Ovary (tissue), 10 donors: ENCODE measurements at places on chromosomes 7 and 10. TPM values are rescaled to one million over a fixed set of nuclear protein-coding genes. Genes with fewer than 3 reads are reported as not detected.

GRCh38 chr10:110455446-110455845, 42.3 kb upstream of the DUSP5 start:
- DNase-seq = no peak

- no peak for DNase-seq
Measured at GRCh38 chr10:123755061-123755460, 88.9 kb downstream of the GPR26 start.

DNA sequence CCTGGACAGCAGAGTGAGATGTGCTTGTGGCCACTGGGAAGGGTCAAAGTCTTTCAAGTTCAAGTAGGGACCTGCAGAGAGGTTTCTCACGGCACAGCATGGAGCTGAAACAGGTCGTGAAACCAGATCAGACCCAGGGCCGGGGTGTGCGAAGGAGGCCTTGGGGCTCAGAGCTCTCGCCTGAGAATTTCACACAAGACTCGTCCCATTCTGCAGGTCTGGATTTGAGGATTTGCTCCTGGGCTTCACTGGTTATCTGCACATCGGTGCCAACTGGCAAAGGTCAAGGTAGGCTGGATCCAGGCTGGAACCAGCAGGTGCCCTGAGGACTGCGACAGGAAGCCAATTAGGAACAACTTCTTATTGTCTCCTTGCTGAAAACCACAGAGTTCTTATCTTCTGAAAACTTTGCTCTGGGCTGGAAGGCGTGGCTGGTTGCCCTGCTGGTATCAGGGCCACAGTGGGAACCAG, 24.0 kb upstream of the GTF2I start:
- no peak for DNase-seq

The ERVW-1 gene
- not detected for total RNA-seq

The SEMA3D gene
- total RNA-seq = 0.95 TPM

DNA sequence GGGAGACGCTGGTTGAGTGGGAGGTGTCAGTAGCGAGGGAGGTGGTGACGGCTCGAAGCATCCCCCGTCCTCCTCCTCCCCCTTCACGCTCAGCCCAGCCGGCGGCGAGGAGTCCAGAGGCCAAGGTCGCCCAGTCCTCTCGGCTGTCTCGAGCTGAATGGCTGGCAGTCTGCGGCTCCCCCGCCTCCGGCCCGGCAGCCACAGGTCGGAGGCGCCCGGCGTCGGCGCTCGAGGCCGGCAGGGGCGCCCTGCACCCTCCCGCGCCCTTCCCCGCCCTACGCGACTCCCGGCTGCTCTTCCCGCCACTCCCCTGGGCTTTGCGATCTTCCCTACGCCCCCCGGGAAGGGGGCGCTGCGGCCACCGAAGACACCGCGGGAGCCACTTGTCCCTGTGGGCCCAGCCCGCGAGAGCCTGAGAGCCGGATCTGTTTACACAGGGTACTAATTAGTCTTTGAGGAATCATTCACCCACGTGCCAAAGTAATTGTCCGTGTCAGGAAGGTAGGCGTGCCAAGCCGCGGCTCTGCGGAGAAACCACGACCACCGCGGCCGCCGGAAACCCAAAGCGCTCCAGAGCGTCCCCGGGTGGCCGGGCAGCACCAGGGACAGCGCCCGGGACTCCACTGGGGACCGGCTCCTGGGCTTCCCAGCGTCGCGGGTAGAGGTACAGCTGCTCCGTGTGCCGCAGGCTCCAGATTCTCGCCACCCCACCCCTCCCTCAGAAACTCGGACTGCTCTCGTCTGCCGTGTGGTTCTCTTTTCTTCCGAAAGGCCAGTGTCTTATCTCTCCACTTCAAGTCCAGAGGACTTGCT, at the start of gene NXPH1:
Gene NXPH1, plus strand, starts transcription at position 133 of the 813 bp plus-strand sequence.
- no peak for DNase-seq

GRCh38 chr10:49176310-49177268, 11.6 kb downstream of the TMEM273 start:
- DNase-seq = no peak

- DNase-seq = no peak
Measured at GRCh38 chr10:97384156-97384555, 17.0 kb downstream of the RRP12 start.

DNA sequence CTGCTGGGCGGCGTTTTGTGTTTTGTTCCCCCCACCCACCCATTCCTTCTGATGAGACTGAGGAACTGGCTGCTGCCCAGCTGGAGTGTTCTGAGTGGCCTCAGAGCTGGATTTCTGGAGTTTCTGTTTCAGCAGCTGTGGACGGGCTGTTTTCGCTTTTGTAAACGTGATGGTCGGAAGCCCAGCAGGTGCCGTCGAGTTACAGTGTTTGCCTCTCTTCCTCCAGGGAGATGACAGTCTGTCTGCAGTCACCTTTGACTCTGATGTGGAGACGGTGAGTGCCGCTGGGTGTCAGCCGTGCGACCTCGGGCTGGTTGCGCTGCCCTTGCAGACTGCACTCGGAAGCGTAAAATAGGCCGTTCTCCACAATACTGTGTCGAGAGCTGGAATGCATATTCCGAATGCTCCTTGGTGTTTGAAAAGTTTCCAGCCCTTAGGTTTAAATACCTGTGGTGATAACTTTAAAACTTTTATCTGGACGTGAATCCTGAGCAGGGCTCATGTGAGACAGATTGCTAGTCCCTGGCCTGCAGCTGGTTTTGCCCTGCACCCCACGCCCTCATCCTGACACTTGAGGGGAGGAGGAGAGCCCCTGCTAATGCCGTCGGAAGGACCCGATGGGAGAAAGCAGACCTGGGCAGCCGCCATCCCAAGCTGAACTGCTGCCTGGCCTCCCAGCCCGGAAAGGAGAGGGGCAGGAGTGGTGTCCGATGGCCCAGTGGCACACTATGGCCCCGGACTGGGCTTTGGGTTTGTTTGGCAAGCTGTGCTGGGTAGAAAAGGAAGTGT, 8.3 kb downstream of the IQCE start:
- no peak for DNase-seq

GRCh38 chr10:72660220-72660619, 31.7 kb upstream of the MCU start:
- DNase-seq = no peak

GRCh38 chr10:104038958-104039752, 46.5 kb downstream of the COL17A1 start:
- DNase-seq = no peak

- no peak for DNase-seq
Measured at GRCh38 chr10:48834189-48834965, 105.3 kb downstream of the LRRC18 start.

DNA sequence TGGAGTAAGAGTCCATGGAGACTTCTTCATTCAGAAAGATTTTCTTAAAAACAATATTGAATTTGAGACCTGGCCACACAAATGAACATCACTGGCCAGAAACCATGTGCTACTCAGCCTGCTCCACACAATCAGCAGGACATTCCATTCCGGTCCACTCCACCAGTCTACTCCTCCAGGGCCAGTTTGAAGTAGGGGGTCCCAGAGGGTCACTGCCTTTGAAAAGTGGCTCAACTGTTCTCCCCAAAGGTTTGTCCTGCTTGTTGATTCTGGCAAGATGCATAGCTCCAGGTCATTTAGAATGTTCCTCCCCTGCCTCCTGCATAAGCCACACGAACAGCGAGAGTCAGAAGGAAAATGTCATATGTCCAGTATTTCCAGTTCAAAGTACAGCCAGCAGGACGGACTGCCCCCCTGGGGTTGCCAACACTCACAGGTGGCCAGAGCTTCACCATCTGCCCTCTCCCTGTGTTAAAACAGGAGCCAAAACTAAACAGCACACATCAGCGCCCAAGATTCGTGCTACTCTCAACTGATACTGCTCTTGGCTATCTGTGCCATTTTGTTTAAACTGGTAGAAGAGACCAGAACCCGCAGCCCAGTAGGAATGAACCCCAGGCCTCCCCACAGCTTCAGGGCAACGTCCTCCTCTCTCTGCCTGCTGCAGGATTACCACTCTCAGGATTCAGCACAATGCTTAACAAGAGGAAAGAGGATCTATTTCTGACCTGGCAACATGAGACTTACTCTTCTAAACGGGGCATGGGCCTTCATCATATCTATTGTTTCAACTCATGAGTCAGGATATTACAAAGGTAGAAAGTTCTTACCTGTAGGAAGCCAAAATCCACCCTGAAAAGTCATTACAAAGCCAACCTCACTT, 11.3 kb downstream of the GRB10 start:
- no peak for DNase-seq

- no peak for DNase-seq
Measured at GRCh38 chr10:1860351-1860750, 123.0 kb upstream of the ADARB2 start.

- no peak for DNase-seq
Measured at GRCh38 chr7:88396295-88396947, 89.7 kb upstream of the STEAP4 start.

The TUBB8 gene
- not detected for total RNA-seq

DNA sequence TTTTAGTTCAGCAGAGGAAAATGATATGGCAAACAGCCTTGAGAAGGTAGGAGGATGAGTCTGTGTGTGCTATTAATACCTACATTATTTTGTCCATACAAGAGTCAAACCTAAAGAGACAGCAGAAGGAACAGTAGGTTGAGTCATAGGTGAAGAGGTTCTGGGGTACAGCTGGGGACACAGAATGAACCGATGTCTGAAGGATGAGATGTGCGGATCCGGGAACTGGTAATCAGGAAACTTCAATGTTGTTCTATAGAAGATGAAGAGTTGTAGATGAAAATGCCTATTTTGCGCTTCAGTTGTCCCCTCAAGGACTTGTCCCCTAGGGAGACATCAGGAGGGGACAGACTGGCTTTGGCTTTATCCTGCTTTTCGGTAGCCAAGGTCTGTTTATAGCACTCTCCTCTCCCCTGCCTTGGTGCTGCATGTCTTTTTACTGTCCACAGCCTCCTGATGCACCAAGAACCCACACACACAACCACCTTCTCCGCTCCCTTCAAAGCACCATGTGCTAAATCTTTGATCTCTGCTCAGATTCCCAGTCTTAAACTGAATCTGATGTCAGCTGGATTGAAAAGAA, 94.6 kb downstream of the GNAT3 start:
- DNase-seq = no peak

GRCh38 chr10:97673736-97674525, 13.1 kb downstream of the AVPI1 start:
- peak; percentile 61 for DNase-seq

The AOAH gene
- 0.83 TPM for total RNA-seq

DNA sequence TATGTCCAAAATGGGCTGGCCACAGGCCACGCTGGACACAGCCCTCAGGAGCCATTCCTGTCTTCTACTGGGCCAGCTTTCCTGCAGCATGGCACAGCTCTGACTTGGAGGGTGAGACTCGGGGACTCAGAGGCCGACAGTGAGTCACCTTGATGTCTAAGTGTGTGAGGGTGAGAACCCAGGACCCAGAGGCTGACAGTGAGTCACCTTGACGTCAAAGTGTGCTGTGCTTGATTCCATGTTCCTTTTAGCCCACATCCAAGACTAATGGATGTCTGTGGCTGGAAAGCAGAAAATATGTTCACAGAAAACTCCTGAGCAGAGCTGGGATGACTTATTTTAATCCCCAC, 6.0 kb upstream of the FAM170B start:
- no peak for DNase-seq

DNA sequence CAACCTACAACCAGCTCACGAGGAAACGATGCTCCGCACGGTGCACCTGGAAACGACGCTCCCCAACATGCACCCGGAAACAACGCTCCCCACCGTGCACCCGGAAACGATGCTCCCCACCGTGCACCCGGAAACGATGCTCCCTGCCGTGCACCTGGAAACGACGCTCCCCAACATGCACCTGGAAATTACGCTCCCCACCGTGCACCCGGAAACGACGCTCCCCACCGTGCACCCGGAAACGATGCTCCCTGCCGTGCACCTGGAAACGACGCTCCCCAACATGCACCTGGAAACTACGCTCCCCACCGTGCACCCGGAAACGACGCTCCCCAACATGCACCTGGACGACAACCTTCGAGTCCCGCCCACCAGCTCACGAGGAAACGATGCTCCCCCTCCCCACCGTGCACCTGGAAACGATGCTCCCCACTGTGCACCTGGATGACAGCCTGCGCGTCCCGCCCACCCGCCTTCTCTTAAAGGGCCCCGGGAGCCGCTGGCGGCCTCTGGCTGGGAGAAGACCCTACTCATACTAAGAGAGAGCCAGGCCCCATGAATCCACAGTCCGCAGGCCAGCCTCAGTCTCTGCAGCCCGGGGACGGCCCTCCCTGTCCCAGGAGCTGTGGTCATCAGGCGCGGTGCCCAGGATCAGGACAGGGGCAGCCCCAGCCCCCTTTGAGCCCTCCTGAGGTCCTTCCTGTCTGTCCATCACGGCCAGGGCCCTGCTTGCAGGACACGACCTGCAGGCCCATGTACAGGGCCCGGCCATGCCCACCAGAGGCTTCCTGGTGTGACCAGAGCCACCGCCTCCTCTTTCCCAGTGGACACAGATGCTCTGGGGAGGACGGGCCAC, 98.3 kb downstream of the PDGFA start:
- no peak for DNase-seq

DNA sequence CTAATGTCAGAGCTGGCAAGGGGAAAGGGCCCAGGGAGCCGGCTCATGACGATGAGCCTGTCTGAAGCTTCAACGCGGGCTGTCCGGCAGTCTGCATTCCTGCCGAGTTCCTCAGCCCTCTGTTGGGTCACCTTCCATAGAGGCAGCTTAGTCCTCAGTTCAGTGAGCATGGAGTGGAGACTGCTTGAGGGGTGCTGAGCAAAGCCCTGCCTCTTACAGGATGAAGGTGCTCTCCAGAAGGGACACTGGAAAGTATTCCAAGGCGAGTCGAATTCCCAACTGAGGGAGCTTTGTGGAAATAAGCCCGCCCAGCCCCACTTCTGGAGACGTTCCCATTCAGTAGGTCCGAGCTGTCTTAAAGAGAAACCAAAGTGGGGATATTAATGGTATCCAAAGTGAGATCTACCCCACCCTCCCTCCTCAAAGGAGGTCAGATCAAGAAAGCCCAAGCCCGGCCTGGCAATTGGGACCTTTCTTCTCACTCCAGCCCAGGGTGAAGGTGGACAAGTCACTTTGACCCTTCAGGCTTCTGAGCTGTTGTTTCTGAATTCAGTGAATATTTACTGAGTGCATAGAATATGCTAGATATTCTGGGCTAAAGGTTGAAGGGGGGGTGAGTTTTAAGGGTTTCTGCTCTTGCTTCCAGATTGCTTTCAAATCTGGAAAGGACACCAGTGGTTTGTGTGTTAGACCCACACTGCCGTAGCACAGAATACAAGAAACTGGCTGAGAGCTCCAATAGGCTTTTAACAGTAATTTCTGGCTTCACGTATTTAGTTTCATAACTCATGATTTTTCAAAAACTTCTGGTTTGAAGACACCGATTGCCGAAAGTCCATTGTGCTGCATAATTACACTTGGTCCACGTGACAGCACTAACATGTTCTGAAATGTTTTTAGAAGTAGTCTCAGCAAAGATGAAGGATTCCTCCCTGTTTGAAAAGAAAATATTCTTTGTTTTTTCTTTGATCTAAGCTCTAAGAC, 3.5 kb downstream of the EGFR start:
- DNase-seq = no peak

The KAZALD1 gene
- total RNA-seq = 0.61 TPM

The NDUFB2 gene
- 156 TPM for total RNA-seq

- DNase-seq = no peak
Measured at GRCh38 chr7:73909051-73909941, 48.3 kb downstream of the TMEM270 start.

GRCh38 chr7:144761493-144761892, 74.4 kb downstream of the TPK1 start:
- DNase-seq = no peak
